D341Med (cell line): ENCODE measurements at places on chromosomes 7 and 10.

DNA sequence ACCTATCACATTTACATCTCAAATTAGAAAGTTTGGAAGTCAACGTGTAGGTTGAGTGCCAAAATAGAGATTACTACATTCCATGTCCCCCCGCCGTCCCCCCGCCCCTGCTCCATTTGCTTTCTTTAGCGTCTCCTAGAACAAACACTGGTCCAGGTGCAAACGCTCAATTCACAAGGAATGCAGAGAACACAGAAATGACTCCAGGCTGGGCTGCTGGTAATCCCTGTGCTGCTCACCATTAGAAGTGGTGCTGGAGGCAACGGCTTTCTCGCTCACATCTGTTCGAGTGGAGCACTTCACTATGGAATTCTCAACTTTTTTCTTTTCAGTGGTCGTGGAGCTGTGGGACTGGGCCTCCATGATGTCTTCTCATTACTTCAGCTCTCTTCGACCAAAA lies 14.1 kb downstream of the GLI3 start:
- DNase-seq: no peak

- peak; percentile 58 for DNase-seq
Measured at GRCh38 chr7:29270594-29271318, 76.2 kb downstream of the CHN2 start.

- no peak for DNase-seq
Measured at GRCh38 chr7:41478187-41478586, 224.7 kb downstream of the INHBA start.

DNA sequence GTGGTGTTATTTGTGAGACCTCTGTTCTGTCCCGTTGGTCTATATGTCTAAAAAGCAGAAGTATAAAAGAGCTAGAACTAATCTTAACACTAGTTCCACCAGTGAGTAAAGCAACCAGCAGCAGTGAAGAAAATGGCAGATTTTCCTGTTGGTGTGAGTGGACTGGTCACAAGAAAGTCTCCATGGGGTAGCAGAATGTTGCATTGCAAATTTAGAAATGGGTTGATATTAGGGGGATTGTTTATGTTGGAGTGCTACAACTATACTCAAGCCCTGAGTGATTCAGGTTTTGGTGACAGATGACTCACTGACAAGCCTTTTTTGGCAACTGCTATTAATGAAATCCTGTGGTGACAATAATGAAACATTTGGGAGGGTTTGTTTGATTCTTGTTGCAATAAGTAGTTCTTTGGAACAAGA lies 5.6 kb downstream of the AVL9 start:
- no peak for DNase-seq
